ENCODE measurements at places on chromosomes 7 and 10. TPM values are rescaled to one million over a fixed set of nuclear protein-coding genes. Genes with fewer than 3 reads are reported as not detected.
A peak's percentile ranks its signal among the peaks of the same experiment; 100 is the strongest.

The INHBA gene
- 2.5 TPM for total RNA-seq

The ZNRF2 gene
- 9.3 TPM for total RNA-seq

The CTAGE6 gene
- not detected for total RNA-seq

The DYDC2 gene
- total RNA-seq = not detected

The LYZL2 gene
- not detected for total RNA-seq

The PLCE1 gene
- not detected for total RNA-seq

The FAS gene
- 38.6 TPM for total RNA-seq

The AKR1C1 gene
- total RNA-seq = 0.29 TPM

DNA sequence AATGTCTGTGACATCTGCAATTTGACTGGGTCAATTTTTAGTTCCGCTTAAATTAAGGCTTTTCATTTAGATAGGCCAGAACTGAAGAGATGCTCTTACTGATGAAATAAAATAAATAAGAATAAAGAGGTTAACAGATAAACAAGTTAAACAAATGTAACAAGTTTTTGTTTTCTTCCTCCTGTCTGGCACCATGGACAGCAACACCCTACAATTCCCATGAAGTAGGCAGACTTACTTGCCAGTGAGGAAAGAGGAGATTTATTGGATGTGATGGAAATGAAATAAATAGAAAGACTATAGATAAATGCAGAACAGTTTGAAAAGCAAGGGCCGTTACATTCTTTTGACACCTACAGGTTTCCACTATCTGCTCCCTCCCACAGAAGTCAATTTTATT, 118.5 kb downstream of the AMPH start:
- no peaks in the 10 kb centered on the region for H3K27me3 ChIP-seq
- no peak overlapping the region for H3K27ac ChIP-seq
- H3K4me1 ChIP-seq = no peaks in the 10 kb centered on the region
- no peak for DNase-seq
- no peak overlapping the region for H3K4me3 ChIP-seq

DNA sequence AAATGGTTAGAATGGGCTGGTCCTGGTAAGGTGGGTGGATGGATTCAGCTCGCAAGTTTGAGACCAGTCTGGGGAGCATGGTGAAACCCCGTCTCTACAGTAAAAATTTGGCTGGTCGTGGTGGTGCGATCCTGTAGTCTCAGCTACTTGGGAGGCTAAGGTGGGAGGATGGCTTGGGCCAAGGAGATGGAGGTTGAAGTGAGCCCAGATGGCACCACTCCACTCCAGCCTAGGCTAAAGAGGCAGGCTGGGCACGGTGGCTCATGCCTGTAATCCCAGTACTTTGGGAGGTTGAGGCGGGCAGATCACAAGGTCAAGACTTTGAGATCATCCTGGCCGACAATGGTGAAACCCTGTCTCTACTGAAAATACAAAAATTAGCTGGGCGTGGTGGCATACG, 15.3 kb downstream of the IFT22 start:
- peaks cover 4% of the 10 kb centered on the region for H3K4me1 ChIP-seq
- DNase-seq = no peak
- peaks cover 13% of the 10 kb centered on the region for H3K36me3 ChIP-seq

- H3K4me3 ChIP-seq = no peak overlapping the region
- H3K27me3 ChIP-seq = no peaks in the 10 kb centered on the region
- DNase-seq = no peak
- H3K4me1 ChIP-seq = peaks cover 7% of the 10 kb centered on the region
- H3K36me3 ChIP-seq = peaks cover 29% of the 10 kb centered on the region
Measured at GRCh38 chr10:119940487-119940886, 48.0 kb downstream of the SEC23IP start.

DNA sequence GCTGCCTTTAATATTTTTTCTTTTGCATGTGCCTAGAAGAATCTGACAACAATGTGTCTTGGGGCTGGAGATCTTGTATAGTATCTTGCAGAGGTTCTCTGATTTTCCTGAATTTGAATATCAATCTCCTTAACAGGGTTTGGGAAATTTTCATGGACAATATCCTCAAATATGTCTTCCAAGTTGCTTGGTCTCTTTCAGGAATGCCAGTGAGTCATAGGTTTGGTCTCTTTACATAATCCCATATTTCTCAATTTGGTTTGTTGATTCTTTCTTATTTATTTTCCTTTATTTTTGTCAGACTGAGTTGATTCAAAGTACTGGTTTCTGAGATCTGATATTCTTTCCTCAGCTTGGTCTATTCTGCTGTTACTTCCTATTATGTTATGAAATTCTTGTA, 208.7 kb upstream of the GLI3 start:
- no peaks in the 10 kb centered on the region for H3K4me1 ChIP-seq
- no peaks in the 10 kb centered on the region for H3K27me3 ChIP-seq
- no peaks in the 10 kb centered on the region for H3K36me3 ChIP-seq
- no peak for DNase-seq
- no peak overlapping the region for H3K4me3 ChIP-seq

DNA sequence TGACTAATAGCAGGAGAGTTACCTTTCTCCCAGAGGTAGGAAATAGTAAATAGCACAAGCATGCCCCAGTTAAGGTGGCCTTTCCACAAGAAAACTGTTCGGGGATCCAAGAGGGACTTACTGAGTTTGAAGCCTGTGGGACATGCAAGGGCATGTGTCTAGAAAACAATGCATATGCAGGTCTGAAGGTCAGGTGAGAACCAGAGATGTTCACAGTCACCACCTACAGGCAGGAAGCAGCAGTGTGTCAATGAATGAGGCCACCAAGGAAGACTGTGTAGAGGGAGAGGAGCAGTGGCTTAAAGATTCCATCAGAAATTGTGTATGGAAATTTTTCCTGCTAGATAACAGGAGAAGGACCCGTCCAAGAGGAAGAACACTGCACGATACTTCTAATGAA, 66.0 kb downstream of the CALD1 start:
- H3K4me1 ChIP-seq = peaks cover 15% of the 10 kb centered on the region
- H3K4me3 ChIP-seq = no peak overlapping the region
- DNase-seq = no peak
- H3K27me3 ChIP-seq = no peaks in the 10 kb centered on the region
- H3K36me3 ChIP-seq = peaks cover 2% of the 10 kb centered on the region

DNA sequence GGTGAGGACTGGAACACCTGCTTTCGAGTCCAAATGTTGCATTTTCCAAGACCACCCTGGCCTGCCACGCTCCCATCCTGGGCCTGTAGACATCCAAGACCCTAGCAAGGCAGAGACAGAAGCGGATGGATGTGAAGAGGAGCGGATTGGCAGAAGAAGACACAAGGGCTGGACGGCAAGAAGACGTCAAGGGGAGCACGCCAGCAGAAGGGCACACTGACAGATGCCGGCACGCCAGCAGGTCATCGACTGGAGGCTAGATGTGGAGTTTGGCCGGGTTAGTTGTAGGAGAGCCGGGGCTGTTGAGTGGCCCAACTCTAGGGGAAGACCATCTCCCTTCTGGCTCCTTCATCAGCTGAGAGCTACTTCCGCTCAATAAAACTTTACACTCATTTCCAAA, 251.6 kb downstream of the ZWINT start:
- H3K4me3 ChIP-seq = no peak overlapping the region
- no peak for DNase-seq
- H3K27ac ChIP-seq = no peak overlapping the region

DNA sequence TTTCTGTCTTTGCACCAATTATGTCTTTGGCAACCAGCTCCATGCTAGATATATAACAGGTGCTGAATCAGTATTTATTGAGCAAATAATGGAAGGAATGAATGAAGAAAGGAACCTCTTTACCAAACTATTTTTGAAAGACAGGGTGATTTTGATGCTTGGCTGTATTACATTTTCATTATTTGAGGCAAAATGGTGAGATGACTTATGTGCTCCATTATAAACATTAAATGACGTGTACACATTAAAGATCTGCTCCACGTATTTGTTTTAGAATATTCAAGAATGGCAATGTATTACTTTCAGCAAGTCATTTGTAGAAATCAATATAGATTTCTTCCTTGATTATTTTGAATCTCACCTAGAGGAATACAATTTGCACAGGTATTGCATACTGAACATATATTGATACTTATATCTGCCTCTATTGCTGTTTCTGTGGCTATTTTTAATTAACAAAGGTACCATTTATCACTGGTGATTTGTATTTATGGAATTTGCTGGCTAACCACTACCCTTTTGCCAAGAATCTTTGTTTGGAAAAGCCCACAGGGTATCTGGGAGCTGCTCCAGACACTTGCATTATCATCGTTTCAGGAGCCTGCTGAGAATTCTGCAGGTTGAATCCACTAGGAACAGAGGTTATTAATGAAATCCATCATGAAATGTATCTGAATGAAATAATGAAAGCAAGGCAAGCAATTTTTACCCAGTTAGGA, 92.2 kb downstream of the SEMA3C start:
- H3K36me3 ChIP-seq = no peaks in the 10 kb centered on the region
- H3K27me3 ChIP-seq = no peaks in the 10 kb centered on the region
- DNase-seq = no peak
- no peak overlapping the region for H3K4me3 ChIP-seq
- no peak overlapping the region for H3K27ac ChIP-seq

GRCh38 chr7:47496056-47496665, 85.8 kb downstream of the TNS3 start:
- H3K27me3 ChIP-seq = peaks cover 6% of the 10 kb centered on the region
- DNase-seq = no peak
- H3K36me3 ChIP-seq = no peaks in the 10 kb centered on the region
- no peaks in the 10 kb centered on the region for H3K4me1 ChIP-seq

GRCh38 chr7:137937202-137937560, 64.7 kb downstream of the CREB3L2 start:
- peaks cover 44% of the 10 kb centered on the region for H3K4me1 ChIP-seq
- no peak overlapping the region for H3K4me3 ChIP-seq
- H3K36me3 ChIP-seq = peaks cover 15% of the 10 kb centered on the region
- DNase-seq = no peak

- no peak overlapping the region for H3K27ac ChIP-seq
- DNase-seq = no peak
- peak overlapping the region; percentile 80 for H3K4me3 ChIP-seq
- peaks cover 42% of the 10 kb centered on the region for H3K36me3 ChIP-seq
Measured at GRCh38 chr7:87878208-87878735, 2.0 kb downstream of the DBF4 start.

- H3K4me3 ChIP-seq = no peak overlapping the region
- no peak overlapping the region for H3K27ac ChIP-seq
- no peak for DNase-seq
- no peaks in the 10 kb centered on the region for H3K36me3 ChIP-seq
- peaks cover 4% of the 10 kb centered on the region for H3K27me3 ChIP-seq
- H3K4me1 ChIP-seq = no peaks in the 10 kb centered on the region
Measured at GRCh38 chr10:107919626-107920235, 755.2 kb upstream of the SORCS1 start.

- H3K27ac ChIP-seq = no peak overlapping the region
- peaks cover 6% of the 10 kb centered on the region for H3K36me3 ChIP-seq
- H3K4me3 ChIP-seq = no peak overlapping the region
Measured at GRCh38 chr7:2817456-2817855, 26.7 kb downstream of the GNA12 start.

- no peak overlapping the region for H3K4me3 ChIP-seq
- no peaks in the 10 kb centered on the region for H3K4me1 ChIP-seq
- H3K27ac ChIP-seq = no peak overlapping the region
- DNase-seq = no peak
Measured at GRCh38 chr7:34417781-34418180, 240.2 kb upstream of the NPSR1 start.

DNA sequence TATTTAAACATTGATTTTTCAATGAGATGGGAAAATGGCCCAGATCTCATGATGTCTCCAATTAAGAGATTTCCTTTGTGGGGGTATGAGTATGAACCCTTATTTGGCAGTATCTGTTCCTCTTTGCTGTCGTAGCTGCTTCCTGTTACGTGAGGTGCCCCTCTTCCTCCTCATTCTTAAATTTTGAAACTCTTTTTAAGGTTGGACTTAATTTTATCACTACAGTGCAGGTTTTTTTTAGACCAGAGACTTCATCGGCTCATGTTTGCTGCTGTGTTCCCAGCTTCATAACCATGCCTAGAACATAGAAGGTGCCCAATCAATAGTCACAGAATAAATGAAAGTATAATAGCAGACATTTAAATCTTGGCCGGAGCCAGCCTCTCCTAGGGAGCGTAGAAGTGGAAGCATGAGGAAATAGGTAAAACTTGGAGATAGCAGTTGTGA, 2.4 kb downstream of the MIOS start:
- H3K4me1 ChIP-seq = peaks cover 42% of the 10 kb centered on the region
- no peaks in the 10 kb centered on the region for H3K27me3 ChIP-seq
- peaks cover 30% of the 10 kb centered on the region for H3K36me3 ChIP-seq
- peak overlapping the region; percentile 88 for H3K4me3 ChIP-seq

- no peaks in the 10 kb centered on the region for H3K36me3 ChIP-seq
- no peak for DNase-seq
- no peak overlapping the region for H3K4me3 ChIP-seq
Measured at GRCh38 chr10:43796781-43797180, 148.1 kb upstream of the ZNF32 start.

DNA sequence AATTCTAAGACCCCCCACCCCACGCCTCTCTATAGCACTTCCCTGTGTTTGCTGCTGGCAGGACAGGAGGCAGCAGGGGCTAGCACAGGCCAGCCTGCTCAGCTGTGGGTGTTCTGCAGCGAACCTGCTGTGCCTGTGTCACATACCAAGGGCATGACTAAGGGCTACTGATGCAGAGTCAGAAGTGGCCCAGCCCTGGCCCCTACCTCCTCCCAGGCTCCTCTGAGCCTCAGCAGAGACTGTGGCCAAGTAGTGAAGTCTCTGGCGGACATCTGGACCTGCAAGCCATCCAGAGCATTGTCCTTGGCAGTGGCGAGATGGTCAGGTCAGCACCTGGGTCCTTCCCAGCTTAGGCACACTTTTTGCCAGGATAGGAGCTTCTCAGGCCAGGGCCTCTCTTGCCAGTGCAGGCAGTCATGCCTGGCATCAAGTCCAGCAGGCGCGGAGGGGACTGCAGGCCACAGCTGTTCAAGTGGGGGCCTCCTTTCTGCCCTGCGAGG, 116.3 kb upstream of the RET start:
- H3K27ac ChIP-seq = no peak overlapping the region
- H3K4me1 ChIP-seq = no peaks in the 10 kb centered on the region
- H3K36me3 ChIP-seq = no peaks in the 10 kb centered on the region
- no peak for DNase-seq
- peaks cover 8% of the 10 kb centered on the region for H3K27me3 ChIP-seq
- no peak overlapping the region for H3K4me3 ChIP-seq

DNA sequence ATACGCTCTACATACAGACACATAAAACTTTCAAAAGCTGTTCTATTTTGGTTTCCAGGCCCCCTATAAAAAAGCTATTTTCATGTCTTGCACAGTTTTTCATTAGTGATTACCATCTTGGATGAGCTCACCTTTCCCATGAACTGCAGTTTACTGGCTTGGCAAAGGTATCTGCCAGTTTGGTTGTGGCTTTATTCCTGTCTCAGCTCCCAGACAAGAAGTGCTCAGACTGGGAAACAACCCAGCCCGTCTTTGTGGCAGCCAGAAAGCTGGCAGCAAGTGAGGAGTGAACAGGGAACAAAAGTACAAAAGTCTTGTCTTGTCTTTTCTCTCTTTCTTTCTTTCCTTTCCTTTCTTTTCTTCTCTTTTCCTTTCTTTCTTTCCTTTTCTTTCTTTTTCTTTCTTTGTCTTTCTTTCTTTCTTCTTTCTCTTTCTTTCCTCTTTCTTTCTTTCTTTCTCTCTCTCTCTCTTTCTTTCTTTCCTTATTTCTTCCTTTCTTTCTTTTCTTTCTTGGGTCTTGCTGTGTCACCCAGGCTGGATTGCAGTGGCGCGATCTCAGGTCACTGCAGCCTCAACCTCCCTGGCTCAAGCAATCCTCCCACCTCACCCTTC, 138.8 kb downstream of the CFAP58 start:
- H3K36me3 ChIP-seq = no peaks in the 10 kb centered on the region
- H3K27ac ChIP-seq = no peak overlapping the region
- no peak overlapping the region for H3K4me3 ChIP-seq
- no peaks in the 10 kb centered on the region for H3K4me1 ChIP-seq
- H3K27me3 ChIP-seq = peaks cover 7% of the 10 kb centered on the region
- DNase-seq = no peak

All from activated T-helper 1 cell treated with anti-CD3 and anti-CD28 coated beads, Interleukin-12 subunit alpha, Interleukin-12 subunit beta, Interleukin-2, Interleukin-4 antibody, amounts not matched to agents 30 ng/mL and 10 ng/mL and 1 ng/mL, durations not matched to agents 14 hours and 24 hours and 36 hours (primary cell).